ENCODE measurements at places on chromosomes 2 and 18.
A peak's percentile ranks its signal among the peaks of the same experiment; 100 is the strongest.

DNA sequence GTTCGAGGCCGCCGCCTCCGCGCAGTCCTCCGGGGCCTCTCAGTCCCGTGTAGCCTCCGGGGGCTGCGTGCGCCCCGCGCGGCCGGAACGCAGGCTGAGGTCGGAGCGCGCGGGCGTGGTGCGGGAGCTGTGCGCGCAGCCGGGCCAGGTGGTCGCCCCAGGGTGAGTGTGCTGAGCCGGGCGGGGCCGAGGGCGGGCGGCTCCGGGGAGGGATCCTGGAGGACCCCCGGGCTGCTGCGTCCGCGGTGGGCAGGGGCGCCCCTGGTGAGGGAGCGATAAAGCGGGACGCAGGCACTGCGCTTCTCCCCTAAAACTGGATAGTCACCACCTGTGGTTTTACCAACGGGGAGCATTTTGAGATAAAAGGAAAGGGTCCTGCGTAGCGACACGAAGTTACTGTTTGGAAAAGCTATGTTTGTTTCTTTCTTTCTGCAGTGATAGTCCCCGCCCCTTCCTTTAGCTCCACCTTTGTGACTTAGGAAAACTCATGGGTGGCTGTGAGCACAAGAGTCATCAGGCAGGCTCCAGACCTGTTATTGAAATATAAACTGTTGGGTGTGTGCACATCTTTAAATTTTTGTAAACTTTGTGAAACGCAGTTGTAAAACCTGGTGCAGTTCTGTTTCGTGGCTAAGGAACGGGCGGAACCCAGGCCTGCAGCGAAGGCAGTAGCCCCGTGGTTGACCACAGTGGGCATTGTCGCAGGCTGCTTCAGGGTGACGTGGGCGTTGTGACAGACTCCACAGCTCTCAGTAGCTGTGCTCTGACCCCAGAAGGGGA, 687 bp downstream of the CTDP1 start:
- DNase-seq: no peak

- no peak for DNase-seq
These were observed 778.5 kb upstream of the FANCL start for GRCh38 chr2:59019566-59020159.

GRCh38 chr2:10079870-10080535, at the start of gene CYS1:
CYS1 (minus strand) TSS chr2:10080411; CDS start chr2:10080223, 188 bp downstream.
- no peak for DNase-seq

GRCh38 chr2:64128943-64129391, 15.3 kb downstream of the PELI1 start:
- DNase-seq: no peak

- DNase-seq: no peak
These were observed 26.4 kb upstream of the PGAP1 start for GRCh38 chr2:196952936-196953335.

- DNase-seq: no peak
These were observed 36.4 kb downstream of the RAMP1 start for GRCh38 chr2:237895544-237896506.

- DNase-seq: no peak
These were observed 17.3 kb downstream of the UNC80 start for GRCh38 chr2:209788925-209789324.

- DNase-seq: no peak
These were observed 415.3 kb upstream of the SETBP1 start for GRCh38 chr18:44265437-44265836.

GRCh38 chr2:163046615-163047014, 208.0 kb upstream of the KCNH7 start:
- no peak for DNase-seq

- no peak for DNase-seq
These were observed 72.9 kb upstream of the SCG2 start for GRCh38 chr2:223674998-223675609.

DNA sequence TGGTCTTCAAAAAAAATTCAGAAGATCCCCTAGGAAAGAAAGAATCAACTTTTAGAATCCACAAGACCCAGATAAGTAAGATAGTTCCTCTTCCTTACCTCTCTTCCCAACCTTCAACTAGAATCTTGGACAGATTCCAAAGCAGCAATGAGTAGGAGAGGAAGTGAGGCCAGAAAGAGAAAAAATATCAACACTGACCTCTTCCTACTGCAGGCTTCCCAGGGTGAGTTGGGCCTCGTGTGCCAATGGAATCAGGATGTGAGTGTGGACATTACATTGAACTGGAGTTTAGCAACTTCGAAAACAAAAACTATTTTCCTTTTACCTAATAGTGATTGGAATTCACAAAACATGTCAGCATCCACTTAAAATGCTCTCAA, 102.5 kb upstream of the PIEZO2 start:
- peak; percentile 49 for DNase-seq
